RPMI8226 (cell line): ENCODE measurements at places on chromosomes 2 and 18.
A peak's percentile ranks its signal among the peaks of the same experiment; 100 is the strongest.

DNA sequence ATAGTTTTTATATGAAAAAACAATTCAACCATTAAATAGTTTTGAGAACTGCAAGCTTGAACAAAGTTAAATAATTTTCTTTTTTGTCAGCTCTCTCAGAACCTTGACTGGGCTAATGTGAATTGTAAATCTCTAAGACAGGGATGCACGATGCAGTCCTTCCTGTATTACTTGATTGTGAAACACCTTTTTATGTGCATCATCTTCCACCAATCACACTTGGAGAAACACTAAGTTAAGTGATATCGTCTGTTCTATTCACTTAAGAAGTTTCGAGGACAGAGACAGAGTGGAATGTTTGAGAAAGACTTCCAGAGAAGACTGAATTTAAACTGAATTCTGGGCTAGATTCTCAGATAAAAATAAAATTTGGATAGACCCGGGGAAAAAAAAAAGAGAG lies 238.2 kb downstream of the MREG start:
- no peak for DNase-seq

- no peak for DNase-seq
Observed at GRCh38 chr2:140988597-140988996, 1142.2 kb downstream of the LRP1B start.

- DNase-seq, result no peak
Observed at GRCh38 chr18:49562481-49563129, 748 bp downstream of the LIPG start.

GRCh38 chr18:60684843-60685513 lies 312.4 kb upstream of the MC4R start:
- peak; percentile 7 for DNase-seq

DNA sequence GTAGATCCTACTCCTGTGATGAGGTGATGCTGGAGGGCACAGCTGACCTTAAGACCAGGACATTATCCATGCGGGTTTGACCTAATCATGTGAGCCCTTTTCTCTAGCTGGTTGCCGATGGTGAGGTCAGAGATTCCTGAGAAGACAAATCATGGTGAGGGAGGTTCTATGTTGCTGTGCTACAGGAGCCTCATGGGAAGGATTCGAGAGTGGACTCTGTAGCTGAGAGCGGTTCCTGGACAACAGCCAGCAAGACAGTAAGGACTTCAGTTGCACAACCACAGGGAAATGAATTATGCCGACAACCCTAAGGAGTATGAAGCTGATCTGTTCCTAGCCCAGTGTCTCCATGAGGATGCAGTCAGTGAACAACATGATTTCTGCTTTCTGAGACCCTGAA lies 80.4 kb downstream of the EPB41L3 start:
- peak; percentile 26 for DNase-seq

DNA sequence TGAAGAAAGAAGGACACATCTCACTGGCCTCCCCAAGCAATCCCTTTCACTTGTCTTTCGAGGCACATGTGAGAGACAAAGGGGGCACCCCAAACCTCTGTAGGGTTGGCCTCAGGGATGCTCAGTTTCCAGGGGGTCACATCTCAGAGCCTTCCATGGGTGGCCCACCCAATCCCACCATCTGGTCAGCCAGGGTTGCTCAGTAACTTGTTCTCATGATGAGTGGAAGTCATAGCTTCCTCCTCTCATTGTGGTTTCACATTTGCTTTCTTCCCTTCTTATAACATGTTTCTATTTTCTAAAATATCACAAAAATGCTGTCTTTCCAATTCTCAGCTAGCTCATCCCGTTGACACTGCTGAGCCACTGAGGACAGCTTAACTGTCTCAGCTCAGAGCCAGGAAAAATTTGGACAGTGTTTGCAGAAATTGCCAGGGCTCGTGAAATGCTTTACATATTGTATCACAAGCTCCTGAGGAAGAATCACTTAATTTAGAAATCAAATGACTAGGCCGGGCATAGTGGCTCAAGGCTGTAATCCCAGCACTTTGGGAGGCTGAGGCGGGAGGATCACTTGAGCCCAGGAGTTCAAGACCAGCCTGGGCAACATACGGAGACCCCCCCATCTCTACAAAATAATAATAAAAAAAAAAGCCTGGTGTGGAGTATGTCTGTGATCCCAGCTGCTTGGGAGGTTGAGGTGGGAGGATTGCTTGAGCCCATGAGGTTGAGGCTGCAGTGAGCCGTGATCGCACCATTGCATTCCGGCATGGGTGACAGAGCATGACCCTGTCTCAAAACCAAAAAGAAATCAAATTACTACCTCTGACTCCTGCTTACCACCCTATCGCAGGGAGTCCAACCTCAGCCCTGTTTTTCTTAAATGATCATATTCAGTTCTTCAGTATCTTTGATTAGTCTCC lies 129.3 kb downstream of the PRKCE start:
- DNase-seq, result no peak

DNA sequence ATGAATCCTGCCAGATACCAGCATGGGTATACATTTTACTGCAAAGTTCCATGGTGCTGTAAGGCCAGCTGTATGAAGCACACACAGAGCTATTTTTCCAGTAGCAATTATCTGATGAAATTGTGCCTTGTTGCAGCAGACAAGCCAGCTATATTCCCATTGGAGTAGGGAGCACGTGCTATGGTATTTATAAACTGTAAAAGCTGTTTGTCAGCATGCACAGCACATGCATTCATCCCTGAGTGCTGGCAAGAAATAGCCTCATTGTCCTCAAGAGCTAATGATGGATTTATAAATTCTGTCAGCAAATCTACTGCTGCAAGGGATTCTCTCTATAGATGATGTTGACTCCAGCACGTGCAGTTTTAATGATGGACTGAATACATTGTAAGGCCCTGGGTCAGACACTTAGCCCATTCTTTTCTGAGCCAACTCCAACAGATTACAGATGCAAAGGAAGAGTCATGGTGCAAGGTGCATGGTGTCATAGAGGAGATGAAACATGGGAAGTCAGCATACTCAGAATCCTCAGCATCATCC lies 61.7 kb downstream of the KCNS3 start:
- no peak for DNase-seq

- DNase-seq, result no peak
Observed at GRCh38 chr2:60717691-60718090, 38.4 kb upstream of the PAPOLG start.

- no peak for DNase-seq
Observed at GRCh38 chr2:226478109-226478809, 321.4 kb downstream of the IRS1 start.

- no peak for DNase-seq
Observed at GRCh38 chr2:125634662-125635061, 1021.3 kb upstream of the GYPC start.

DNA sequence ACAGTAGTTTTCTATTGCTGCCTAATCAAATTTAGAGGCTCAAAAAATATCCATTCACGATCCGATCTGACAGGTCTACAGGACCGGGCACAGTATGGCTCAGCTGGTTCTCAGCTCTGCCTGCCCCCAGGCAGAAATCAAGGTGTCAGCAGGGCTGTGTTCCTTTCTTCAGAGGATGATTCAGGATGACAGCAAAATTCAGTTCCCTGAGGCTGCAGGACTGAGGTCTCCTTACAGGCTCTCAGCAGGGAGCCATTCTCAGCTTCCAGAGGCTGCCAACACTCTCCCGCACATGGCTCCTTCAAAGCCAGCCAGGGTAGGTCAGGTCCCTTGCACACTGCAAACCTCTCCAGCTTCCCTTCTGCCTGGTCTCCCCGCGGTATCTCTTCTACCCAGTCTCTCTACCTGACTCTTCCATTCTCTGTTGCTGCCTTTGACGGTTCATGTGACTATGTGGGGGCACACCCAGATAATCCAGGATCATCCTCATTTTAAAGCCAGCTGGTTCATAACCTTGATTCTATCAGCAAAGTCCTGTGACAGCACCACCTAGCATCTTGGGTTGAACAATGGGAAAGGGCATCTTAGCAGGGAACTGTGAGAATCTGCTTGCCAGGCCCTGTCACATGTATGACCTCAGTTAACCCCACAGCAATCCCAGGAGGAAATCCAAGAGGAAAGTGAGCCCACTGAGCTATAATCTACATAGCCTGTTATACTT lies 50.4 kb downstream of the UXS1 start:
- DNase-seq, result no peak

GRCh38 chr18:23870676-23871380 lies 143.7 kb upstream of the TTC39C start:
- DNase-seq, result no peak

- DNase-seq, result no peak
Observed at GRCh38 chr18:73679941-73680712, 467.5 kb downstream of the FBXO15 start.

- no peak for DNase-seq
Observed at GRCh38 chr18:79803611-79804051, 5.9 kb downstream of the KCNG2 start.

- no peak for DNase-seq
Observed at GRCh38 chr18:77566604-77567003, 317.0 kb downstream of the GALR1 start.
